Fibroblast of skin of right biceps (primary cell): ENCODE measurements at places on chromosomes 16 and 17.
A peak's percentile ranks its signal among the peaks of the same experiment; 100 is the strongest.

- DNase-seq, result no peak
Measured at GRCh38 chr16:46884513-46885293, 541 bp downstream of the GPT2 start.

DNA sequence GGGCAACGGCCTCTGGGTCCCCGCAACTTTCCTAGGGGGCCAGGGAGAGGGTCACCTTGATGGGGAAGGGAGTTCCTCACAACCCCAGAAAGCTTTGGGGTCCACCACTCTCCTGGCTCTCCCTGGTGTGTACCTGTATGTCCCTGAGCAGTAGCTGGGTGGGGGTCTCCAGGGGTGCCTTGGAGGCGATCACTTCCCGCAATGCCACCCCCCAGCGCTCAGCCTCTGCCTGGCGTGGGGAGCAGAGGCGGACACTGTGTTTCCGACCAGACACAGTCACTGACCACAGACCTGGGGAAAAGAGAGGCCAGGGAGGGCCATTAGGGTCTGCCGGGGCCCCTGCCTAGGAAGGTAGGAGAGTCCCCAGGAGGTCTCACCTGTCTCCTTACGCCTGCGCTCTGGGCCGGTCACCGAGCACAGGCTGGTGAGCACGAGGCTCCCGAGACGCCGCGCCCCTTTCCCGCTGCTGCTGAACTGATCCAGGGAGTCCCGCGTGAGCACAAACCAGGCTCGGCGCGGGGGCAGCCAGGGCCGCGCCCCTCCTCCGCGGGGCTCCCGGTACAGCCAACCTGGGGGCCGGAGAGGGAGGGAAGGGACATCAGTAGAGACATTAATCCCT lies 3.4 kb downstream of the PLEKHH3 start:
- DNase-seq, result no peak

DNA sequence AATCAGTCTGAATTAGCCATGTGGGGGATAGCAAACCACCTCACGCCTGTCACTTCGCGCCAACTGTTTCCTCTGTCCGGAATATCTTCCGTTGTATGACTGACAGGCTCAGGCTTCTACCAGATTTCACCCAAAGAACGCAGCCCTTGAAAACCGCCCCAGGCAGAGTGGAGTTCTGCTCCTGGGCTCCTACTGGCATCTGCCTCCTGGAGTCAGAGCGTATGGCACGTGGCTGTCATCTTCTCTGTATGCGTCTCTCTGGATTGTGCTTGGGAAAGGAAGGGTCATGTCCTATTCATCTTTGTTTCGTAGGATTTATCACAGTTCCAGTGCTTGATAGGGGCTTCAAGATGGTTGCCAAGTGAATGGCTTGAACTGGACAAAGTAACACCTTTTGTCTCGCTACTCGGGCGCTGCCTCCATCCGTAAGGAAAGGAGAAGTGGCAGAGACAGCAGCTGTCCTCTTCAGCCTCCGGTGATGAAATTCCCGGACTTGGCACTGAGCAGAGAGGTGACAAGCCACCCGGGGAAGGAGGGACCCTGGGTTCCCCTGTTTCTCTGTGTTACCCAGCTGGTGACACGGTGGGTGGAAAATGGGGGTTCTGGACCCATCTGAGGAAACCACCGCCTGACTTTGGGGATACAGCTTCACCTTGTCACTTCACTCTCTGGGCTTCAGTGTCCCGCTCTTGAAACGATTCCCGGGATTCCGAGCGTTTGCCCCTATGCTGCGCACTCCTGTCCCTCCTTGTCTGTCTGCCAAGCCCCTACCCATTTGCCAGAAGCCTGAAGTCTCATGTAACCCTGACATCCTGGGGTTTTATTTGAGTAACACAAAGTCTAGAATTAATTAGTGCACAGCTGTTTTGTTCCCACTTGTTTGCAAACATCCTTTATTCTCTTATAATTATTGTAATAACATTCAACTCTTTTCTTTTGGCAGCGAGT lies 13.9 kb downstream of the KIAA0513 start:
- DNase-seq, result no peak

GRCh38 chr16:61435346-61435745 lies 600.9 kb downstream of the CDH8 start:
- DNase-seq, result peak; percentile 26

DNA sequence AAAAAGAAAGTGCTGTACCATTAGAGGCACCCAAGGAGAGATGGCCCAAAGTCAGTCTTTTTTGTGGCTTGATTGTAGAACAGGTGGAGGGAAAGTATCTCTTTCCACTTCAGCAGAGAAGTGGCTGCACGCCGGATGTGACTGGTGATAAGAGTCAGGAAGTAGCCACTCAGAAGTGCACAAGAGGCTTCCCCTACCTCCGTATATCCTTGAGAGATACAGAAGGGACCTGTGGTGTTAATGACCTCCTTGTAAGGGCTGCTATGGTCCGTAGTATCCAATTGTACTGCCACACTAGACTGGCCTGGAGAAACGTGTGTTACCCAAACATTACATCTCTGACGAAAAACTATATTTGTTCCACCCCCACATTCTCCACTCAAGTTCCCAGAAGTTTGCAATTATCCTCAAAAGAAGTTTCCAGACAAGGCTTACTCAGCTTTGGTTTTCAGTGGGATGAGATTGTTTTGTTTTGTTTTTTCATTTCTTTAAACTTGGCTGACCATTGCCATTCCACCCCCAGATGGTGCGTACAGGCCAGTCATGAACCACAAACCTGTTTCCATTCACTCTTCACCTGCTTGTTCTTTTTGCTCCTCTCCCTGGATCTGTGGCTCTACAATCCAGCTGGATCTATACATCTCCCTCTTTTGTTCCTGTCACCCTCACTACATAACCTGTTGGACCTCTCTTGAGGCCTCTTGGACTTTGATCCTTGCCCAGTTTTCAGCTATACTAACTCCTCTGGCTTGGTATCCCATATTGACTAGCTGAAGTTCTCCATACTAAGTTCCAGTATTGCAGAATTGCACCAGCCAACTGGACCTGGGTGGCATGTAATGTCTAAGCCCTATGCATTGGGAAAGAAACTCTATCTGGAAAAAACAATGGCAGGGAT lies 20.7 kb upstream of the MED13 start:
- DNase-seq, result no peak

GRCh38 chr17:9162275-9162985 lies 141.1 kb downstream of the NTN1 start:
- DNase-seq, result no peak

DNA sequence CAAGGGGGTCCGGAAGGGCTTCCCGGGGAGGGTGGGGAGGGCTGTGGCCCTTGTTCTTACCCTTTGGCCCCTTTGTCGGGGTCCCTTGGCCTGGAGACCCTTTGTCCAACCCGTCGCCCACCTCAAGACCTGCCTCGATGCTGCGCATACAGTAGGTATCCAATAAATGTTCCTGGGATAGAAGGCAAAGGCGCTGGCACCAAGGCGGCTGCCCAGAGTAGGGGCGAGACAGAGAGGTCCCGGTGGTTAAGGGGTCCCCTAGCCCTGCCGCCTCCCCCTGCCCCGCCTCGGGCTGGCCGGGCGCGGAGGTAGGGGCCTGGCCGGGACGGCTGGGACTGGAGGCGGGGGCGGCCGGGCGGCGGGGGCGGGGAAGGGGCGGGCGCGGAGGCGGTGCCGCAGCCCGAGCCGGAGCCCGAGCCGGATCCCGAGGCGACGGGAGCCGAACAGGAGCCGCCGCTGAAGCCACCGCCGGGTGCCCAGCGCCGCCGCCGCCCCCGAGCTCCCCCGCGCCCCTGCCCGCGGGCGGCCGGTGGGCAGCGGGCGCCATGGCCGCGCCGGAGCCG lies at the start of gene NHERF2:
TSS of gene NHERF2 (plus strand) at position 442 of the 563 bp plus-strand sequence. CDS start at position 546, 104 bp downstream.
- no peak for DNase-seq

- DNase-seq, result no peak
Measured at GRCh38 chr17:80746262-80746935, 201.8 kb downstream of the RPTOR start.

DNA sequence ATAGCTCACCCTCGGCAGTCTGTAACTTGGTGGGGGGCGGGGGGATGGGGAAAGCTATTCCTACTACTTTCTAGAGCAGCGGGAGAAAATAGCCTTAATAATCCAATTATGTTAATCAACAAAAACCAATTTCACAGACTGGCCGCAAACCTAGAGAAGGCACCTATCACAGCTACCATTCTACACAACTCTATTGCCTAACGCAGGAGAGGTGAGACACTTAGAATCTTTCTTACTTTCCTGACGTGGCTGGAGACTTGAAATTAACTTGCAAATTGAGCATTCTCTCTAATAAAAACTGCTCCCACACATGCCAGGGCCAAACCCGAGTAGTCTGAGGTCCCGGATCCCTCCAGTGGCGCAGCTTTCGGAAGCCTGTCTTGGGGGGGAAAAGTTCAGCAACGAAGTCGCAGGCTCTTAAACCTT lies 794 bp downstream of the SMG6 start:
- no peak for DNase-seq

GRCh38 chr17:44120851-44121605 lies 2.4 kb downstream of the HDAC5 start:
- DNase-seq, result peak; percentile 22

- peak; percentile 38 for DNase-seq
Measured at GRCh38 chr17:838486-838885, 56.3 kb downstream of the MRM3 start.

GRCh38 chr17:72485596-72485995 lies 364.8 kb downstream of the SOX9 start:
- DNase-seq, result no peak

GRCh38 chr17:20852239-20852989 lies 190.4 kb downstream of the USP22 start:
- DNase-seq, result peak; percentile 11

GRCh38 chr17:79907217-79907715 lies 68.0 kb upstream of the CBX4 start:
- no peak for DNase-seq

DNA sequence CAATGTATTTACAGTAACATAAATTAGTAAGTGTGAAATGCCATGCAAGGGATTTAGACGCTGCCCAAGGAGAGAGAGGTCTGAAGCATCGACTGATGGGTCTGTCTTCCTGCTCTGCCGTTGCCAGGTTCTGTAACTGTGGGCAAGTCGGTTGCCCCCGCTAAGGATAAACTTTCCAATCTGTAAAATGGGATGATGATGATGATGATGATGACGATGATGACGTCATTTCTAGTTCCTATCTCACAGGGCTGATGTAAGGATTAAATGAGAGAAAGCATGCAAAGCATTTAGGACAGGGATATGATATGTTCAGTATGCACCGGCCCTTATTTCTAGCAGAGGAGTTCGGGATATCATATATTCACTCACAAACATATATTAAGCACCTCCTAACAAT lies 54.8 kb downstream of the C17orf67 start:
- no peak for DNase-seq

DNA sequence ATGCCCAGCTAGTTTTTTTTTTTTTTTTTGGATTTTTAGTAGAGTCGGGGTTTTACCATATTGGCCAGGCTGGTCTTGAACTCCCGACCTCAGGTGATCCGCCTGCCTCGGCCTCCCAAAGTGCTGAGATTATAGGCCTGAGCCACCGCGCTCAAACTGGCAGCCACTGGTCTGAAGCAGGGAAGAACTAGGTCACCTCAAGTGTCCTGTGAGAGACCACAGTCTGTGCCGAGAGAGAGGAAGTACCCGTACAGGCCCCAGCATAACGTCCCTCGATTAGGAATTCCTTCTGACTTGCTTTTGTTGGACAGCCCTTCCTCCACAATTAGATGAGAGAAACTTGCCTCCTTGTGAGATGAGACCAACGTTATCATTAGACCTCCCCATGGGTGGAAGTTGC lies 13.7 kb upstream of the CD300E start:
- DNase-seq, result no peak

DNA sequence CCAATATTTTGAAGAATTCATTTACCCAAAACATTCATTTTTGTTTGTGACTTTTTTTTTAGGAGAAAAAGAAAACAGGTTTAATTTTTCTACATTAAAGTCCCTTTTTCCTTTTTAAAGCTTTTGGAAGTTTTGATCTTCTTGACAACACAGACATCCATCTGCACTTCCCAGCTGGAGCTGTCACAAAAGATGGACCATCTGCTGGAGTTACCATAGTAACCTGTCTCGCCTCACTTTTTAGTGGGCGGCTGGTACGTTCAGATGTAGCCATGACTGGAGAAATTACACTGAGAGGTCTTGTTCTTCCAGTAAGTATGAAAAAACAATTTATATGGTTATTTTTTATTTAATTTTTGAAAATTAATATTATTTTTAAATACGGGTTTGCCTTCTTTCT lies 37.2 kb downstream of the SIAH1 start:
- no peak for DNase-seq

- no peak for DNase-seq
Measured at GRCh38 chr16:50616386-50616785, 64.7 kb downstream of the SNX20 start.

GRCh38 chr16:31267332-31268032 lies 7.7 kb downstream of the ITGAM start:
- no peak for DNase-seq

DNA sequence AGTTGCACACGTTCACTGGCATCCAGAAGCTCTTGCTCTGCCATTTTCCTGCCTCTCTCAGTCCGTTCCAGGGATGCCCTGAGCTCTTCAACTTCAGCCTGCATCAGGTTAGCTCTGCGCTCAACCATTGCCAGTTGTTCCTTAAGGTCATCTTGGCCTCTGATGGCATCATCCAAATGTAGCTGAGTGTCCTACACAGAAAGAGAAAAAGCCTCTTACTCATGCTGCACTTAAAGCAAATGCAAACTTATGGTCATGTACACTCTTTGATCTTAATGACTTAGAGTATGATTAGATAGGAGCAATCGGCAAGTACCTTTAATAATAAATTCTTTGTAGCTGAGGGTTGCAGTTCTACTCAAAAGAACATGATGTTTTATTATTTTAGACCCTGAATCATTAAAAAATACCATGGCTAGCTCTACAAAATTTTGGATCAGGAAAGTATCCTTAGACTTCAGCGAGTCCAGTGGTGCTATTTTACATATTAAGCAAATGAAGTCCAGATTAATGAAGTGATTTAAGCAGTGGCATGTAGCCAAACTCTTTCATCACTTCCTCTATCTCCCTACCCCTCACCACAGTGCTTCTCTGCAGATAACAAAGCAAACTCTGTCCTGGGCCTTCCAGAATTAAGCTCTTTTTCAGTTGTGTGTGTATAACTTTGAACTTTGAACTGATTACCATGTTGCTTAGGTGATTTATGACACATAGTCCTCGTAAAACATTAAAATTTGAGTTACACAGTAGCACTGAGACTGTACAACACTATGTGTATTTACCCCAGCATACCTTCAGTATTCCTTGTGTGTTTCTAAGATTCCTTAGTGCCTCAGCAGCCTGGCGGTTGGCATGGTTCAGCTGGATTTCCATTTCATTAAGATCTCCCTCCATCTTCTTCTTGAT lies 22.1 kb downstream of the MYH4 start:
- DNase-seq, result no peak

DNA sequence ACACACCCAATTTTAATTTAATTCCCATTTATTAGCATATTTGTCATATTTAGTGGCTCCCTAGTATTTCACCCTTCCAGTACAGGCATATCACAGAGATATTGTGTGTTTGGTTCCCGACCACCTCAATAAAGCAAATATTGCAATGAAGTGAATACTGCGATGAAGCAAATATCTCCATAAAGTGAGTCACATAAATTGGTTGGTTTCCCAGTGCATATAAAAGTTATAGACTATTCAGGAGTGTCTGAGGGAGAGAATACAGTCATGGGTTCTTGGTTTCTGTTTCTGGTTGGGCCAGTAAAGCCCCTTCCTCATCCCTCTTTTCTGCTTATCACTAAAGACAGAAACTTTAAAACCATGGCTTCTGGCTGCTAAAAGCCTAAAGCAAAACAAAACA lies 295.4 kb upstream of the AXIN2 start:
- DNase-seq, result peak; percentile 43

GRCh38 chr17:81483862-81484194 lies 28.8 kb downstream of the ACTG1 start:
- DNase-seq, result no peak
